ENCODE measurements at places on chromosomes 3 and 15.
A peak's percentile ranks its signal among the peaks of the same experiment; 100 is the strongest.

GRCh38 chr15:26631894-26632293, 141.0 kb downstream of the GABRB3 start:
- DNase-seq, result no peak

GRCh38 chr3:28069438-28069837, 172.0 kb upstream of the CMC1 start:
- DNase-seq, result no peak

GRCh38 chr3:64055076-64055475, 31.8 kb upstream of the PSMD6 start:
- DNase-seq, result no peak

DNA sequence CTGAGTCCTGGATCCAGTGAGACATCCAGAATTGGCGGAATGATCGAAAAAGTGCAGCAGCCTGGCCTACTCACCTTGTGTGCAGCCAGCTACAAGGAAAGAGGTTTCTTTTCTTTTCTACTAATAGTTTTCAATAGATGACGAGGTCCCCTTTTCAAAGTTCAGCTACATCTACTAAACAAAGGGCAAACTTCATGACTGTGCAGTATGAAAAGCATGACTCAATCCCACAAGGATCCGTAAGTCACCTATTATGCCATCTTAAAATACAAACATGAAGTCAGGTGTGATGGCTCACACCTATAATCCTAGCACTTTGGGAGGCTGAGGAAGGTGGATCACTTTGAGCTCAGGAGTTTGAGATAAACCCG, 16.7 kb downstream of the MIX23 start:
- DNase-seq, result no peak

GRCh38 chr3:123083383-123084124, 16.7 kb downstream of the PDIA5 start:
- DNase-seq, result no peak

DNA sequence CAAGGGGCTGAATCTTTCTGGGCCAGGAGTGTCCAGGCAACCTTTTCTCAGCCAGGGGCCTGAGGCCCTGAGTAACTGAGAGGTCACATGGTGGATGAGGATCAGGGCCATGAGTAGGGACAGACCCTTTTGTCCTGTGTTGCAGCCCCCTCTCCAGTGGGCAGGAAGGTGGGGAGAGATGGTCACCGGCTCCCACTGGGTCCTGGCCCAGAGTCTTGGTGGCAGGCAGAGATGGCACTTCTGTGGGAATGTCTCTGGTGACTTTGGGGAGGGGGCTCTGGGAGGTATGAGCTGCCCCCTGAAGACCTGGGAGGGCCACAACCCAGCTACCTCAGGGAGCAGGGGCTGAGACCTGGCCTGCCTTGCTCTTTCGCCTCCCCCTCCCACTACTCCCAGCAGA, 6.8 kb downstream of the ESYT3 start:
- DNase-seq, result no peak

- no peak for DNase-seq
Measured at GRCh38 chr15:59543721-59544547, 67.6 kb upstream of the GCNT3 start.

GRCh38 chr3:110944782-110945181, 126.8 kb upstream of the NECTIN3 start:
- no peak for DNase-seq

GRCh38 chr15:100863796-100864267, 15.8 kb upstream of the ALDH1A3 start:
- DNase-seq, result no peak

DNA sequence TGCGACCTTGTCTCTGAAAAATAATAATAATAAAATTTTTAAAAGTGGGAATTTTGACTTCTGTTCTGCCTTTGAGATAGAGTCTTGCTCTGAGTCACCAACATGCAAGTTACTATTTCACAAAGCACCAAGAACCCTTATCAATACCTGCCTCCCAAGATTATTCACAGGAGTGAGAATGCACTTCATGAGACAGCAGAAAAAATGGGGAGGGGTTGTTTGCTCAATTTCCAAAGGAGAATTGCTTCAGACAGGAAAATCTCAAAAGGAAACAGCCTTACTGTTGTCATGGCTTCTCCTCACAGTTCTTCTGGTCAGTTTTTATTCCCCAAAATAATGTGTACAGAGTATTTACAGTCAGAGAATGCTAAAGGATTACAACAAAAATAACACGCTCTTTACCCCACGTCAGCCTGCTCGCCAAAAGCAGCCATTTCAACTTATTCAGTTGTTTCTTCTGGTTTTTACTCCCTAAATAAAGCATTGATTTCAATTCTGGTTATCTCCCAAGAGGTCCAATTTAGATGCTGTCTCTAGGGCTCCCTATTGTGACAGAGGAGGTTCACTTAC, 89.0 kb downstream of the PPCDC start:
- no peak for DNase-seq

DNA sequence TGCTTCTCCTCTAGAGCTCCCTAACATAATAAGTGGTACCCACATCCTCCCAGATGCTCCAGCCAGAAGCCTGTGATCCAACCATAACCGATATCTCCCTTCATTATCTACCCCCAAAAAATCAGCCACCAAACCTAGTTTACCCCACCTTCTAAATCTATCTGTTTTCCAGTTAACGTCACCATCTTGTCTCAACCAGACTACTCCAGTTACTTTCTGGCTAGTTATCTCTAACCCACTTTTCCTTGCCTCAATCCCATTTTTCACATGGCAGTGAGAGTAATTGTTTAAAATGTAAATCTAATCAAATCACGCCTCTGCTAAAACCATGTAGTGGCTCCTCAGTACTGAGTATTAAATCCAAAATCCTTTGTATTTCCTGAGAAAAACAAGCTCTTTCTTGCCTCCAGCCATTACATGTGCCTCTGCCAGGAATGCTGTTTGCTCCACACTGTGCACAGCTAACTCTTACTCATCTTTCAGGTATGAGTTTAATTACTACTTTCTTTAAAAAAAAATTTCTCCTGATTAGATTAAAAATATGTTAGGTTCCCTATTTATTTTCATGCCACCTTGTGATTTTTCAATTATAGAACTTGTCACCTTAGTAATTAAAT, 15.4 kb downstream of the CCDC54 start:
- no peak for DNase-seq

DNA sequence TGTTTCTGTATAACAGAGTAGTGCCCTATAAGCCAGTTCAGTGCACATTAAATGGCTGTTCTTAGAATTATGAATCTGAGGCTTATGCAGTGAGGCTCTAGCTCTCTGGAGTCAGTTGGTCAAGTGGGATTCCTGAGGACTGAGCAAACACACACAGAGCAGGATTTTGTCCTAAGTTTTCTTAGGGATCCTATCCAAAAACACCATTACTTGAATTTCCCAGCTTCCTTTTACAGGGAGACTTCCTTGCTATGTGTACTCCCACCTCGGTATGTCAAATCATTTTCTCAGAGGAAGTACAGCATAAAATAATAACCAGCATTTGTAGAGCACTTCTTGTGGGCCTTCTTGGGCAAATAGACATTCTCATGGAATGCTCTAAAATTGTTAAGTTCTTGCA, 63.1 kb upstream of the GOLGA6B start:
- no peak for DNase-seq

DNA sequence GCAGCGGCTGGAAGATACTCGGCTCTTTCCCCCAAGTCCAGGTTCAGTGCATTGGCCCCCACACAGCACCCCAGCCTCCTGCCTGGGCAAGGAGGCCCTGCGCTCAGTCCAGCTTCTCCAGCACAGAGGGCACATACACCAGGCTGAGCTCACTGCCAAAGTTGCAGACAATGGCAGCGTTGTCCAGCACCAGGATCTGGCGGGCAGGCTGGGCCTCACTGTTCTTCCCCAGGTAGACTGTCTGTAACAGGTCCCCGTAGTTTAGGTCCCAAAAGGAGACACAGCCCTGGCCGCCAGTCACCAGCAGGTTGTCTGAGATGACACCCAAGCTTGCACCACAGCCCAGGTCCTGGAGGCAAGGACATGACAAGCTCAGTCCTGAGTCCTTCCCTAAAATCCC, 32.9 kb downstream of the PTPN23 start:
- DNase-seq, result peak; percentile 33

GRCh38 chr3:159770998-159771397, 217.6 kb upstream of the IL12A start:
- DNase-seq, result no peak

GRCh38 chr15:90837094-90837493, 31.3 kb upstream of the FURIN start:
- DNase-seq, result no peak

DNA sequence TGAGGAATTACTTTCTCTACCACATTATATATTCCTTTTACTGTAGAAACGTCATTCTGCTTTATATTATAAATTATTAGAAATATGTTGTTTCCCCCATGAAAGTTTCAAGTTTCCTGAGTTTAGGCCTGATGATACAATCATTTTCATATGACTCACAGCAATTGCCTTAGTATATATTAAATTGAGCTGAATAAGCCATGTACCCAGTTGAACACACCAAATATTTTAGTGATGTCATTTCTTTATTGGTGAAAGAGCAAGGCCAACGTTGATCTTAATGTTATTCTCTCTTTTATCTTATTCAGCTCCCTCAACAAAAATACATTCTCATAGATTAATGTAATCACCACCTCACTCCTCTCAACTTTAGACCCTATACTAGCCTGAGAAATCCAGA, 30.8 kb downstream of the B3GNT5 start:
- no peak for DNase-seq

GRCh38 chr3:121574449-121574848, 6.7 kb downstream of the ARGFX start:
- DNase-seq, result no peak

GRCh38 chr3:149234671-149235245, 13.1 kb upstream of the CP start:
- DNase-seq, result no peak
